ENCODE measurements at places on chromosomes 6 and 20.

GRCh38 chr20:24862606-24863005, 86.5 kb upstream of the CST7 start:
- no peak for DNase-seq

GRCh38 chr6:129731428-129731827, 21.5 kb upstream of the ARHGAP18 start:
- DNase-seq: no peak

DNA sequence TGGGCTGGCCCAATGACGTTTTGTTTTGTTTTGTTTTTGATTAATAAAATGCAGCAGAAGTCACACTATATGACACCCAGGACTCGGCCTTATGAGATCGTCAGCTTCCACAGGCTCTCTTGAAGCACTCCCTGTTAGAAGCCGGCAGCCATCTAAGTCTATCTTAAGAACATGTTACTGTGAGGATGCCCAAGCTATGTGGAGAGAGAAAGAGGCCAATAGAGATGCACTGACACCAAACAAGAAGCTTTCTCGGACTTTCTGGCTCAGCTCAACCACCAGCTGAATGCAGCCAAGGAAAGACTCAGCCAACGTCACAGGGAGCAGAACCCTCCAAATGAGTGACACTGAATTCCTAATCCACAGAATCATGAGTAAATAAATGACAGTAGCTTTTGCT, 14.0 kb downstream of the SGK1 start:
- no peak for DNase-seq

- DNase-seq: no peak
Observed at GRCh38 chr6:99148111-99148510, 200.4 kb upstream of the FBXL4 start.

- DNase-seq: no peak
Observed at GRCh38 chr6:168050225-168050880, 28.7 kb downstream of the FRMD1 start.

DNA sequence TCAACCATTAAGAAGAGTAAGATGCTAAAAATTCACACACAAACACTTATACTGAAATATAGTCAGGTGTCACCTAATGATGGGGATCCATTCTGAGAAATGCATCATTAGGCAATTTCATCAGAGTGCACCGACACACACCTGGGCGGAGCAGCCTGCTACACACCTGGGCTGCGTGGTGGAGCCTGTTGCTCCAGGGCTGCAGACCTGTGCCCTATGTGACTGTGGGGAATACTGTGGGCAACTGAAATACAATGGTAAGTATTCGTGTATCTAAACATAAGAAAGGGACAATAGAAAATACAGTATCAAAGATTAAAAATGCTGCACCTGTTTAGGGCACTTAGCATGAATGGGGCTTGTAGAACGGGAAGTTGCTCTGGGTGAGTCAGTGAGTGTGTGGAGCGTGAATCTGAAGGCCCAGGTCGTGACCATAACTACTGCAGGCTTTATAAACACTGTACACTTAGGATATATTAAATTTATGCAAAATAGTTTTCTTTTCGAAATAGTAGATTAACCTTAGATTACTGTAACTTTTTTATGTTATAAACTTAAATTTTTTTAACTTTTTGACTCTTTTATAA, 124.4 kb upstream of the AFDN start:
- DNase-seq: no peak

- DNase-seq: no peak
Observed at GRCh38 chr6:113466526-113466925, 390.6 kb upstream of the MARCKS start.

GRCh38 chr6:38169977-38170526, 350.5 kb downstream of the ZFAND3 start:
- peak; percentile 68 for DNase-seq

DNA sequence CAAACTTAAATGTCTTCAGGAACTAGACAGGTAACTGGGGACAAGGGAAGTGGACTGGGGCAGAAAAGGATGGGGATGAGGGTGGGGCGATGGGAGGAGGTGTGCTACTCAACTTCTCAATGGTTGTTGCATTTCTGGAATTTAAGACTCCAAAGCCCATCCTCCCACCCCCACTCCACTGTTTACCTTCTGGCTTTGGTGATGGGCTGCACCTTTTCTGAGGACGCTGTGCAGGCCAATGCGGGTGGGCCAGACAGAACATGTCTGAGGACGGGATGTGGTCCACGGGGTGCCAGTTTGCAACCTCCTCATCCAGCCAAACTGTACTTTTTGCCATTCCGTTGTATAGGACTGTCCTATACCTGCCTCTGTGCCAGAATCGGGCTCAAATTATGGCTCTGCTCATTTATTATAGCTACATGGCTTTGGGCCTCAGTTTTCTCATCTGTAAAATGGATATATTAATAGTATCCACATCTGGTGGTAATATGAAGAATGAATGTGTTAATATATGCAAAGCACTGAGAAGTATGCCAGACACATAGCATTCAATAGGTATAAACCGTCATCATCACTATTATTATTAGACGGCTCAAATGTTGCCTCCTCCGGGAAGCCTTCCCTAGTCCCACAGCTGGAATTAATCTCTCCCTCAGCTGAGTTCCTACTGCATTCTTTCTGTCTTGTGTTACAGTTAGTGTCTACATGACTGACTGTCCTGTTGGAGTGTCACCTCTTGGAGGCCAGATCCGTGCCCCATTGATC, 31.0 kb upstream of the VEGFA start:
- DNase-seq: no peak

GRCh38 chr6:42113936-42114636, 28.3 kb downstream of the C6orf132 start:
- DNase-seq: no peak

DNA sequence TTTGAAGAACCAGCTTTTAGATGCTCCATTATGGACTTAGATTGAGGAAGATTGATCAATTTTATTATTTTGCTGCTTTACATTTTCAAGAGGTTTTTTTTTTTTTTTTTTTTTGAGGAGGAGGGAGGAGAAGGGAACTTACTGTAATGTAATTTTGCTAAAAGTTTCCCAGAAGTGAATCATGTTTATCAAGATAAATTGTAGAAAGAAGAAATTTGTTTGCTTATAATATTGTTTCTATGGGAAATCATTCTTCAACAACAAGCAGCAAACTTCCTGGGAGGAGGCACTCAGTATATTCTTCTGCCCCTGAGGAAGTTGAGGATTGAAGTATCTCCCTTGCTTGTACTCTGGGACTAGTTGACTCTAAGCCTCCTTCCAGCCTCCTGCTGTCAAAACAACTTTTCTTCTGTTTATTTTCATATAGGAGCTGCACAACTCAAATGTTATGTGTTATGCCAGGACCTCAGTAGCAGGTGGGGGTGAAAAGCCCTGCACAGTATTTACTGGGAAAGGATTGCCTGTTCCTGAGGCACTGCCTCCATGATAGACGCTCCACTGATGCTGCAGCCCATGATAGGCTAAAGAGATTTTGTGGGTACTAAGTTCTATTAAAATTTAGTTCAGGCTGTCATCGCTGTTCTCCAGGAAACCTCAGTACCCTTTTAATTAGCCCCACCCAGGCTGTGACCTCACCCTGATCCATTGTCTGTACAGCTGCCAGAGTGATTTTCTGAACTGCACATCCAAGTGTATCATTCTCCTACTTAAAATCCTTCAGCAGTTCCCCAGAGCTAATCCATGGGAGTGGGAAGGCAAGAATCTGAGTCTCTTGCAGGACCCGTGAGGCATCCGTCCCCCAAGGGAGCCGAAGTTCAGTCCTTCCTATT, 51.9 kb downstream of the CARMIL1 start:
- DNase-seq: no peak

- DNase-seq: no peak
Observed at GRCh38 chr6:106027758-106028157, 58.4 kb upstream of the PRDM1 start.

GRCh38 chr6:99446076-99446475, 21.0 kb upstream of the PNISR start:
- no peak for DNase-seq

- no peak for DNase-seq
Observed at GRCh38 chr6:21121636-21122136, 471.9 kb upstream of the SOX4 start.

DNA sequence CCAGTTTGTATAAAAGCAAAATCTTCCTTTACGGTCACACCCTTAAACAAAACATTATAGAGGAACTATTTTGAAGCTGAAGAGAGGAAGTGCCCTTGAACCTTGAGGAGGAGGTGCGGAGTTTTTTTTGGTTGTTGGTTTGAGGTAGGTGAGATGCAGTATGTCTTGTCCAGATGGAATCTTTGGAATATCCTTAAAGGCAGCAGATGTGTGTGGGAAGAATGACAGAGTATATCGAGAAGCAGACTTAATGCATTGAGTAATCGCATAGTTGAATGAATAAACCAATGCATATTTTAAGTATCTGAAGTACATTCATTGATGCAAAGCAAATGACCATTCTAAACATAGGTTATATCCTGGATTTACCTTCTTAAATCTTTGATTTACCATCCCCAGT, 49.9 kb downstream of the AIG1 start:
- no peak for DNase-seq

GRCh38 chr20:19993958-19994669, 23.0 kb upstream of the NAA20 start:
- no peak for DNase-seq

GRCh38 chr6:33630014-33630413, 8.9 kb downstream of the ITPR3 start:
- DNase-seq: no peak

DNA sequence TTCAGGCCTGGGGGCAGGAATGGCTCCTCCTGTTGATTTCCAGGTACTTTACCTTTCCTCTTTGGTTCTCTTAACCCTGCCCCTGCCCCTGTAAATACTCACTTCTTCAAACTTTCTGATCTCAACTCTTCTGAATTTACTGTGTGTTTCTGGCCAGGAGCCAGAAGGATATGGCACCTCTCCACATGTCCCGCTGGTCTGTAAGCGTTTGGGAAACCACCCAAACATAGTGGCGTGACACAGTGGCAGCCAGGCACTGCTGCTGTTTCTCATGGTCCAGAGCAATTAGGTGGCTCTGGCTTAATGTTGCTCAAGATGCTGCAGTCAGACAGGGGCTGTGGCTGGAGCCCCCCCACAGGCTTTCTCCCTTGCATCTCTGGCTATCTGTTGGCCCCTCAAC, 374.5 kb downstream of the RNGTT start:
- DNase-seq: no peak

GRCh38 chr6:160534050-160534696, 129.9 kb downstream of the LPA start:
- DNase-seq: no peak

Data from NCI-H1436 treated with DMSO at 0.1 percent for 48 hours (cell line).